ENCODE measurements at places on chromosomes 2 and 18.

DNA sequence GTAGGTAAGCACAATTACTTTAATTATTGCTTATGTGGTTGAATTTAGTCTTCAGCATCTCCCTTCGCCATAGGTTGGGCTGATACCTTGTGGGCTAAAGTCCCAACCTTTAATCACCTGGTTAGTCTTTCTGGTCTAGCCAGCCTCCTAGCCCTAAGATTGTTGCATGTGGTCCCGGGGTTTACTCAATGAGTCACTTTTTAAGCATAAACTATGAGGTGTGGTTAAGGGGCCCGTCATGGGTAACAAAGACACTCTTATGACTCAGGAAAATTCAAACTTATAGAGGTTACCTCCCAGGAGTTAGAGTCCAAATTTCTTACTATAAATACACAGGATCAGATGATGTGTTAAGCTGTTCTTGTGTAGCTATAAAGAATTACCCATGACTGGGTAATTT, 841.6 kb downstream of the TRIB2 start:
- DNase-seq, result no peak

GRCh38 chr2:219205165-219205538, 1.4 kb upstream of the ZFAND2B start:
- DNase-seq, result no peak

DNA sequence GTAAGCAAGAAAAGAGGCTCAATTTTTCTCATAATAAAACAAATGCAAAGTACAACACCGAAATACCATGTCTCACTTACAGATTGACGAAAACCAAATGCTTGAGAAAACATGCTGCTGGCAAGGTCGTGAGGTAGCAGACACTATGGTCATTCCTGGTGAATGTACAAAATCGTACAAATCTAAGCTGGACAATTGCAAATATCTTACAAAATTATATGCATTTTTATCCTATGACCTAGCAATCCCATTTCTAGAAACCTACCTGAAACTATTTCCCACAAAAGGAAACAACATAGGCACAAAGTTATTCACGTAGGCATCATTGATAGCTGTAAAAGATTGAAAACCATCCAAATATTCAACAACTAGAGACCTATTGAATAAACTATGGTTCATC, 54.0 kb downstream of the SCG2 start:
- DNase-seq, result no peak

DNA sequence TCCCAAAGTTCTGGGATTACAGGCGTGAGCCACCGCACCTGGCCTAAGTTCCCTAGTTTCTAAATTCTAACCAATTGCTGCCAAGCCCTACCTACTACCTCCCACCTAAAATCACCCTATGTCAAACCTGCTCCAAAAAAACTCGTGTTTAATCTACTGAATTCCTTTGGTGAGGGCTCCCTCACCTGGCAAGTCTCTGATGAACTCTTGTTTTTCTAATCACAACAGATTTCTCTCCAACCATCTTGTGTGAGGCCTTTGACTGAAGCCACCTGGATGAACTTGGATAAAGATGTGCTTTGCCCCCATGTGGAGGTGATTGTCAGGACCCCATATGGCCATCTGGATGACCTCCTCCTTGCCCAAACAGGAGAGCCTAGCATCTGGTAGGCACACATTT, 17.4 kb upstream of the SLC35G4 start:
- no peak for DNase-seq

DNA sequence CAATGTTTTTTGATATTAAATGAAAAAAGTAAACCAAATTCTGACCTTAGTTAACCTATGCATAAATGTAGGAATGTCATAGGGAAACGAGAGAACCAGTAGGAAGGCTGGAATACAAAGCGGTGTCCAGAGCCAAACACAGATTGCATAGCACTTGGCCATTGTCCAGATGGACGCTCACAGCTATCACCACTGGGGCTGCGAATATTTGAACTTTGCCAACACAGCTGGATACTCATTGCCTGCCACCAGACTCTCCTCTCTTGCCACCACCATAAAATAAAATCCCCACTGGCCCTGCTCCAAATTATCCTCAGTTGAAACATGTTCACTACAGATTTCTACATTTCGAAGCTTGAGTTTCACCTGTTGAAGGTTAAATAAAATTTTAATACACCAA, 159.3 kb upstream of the GULP1 start:
- DNase-seq, result no peak

DNA sequence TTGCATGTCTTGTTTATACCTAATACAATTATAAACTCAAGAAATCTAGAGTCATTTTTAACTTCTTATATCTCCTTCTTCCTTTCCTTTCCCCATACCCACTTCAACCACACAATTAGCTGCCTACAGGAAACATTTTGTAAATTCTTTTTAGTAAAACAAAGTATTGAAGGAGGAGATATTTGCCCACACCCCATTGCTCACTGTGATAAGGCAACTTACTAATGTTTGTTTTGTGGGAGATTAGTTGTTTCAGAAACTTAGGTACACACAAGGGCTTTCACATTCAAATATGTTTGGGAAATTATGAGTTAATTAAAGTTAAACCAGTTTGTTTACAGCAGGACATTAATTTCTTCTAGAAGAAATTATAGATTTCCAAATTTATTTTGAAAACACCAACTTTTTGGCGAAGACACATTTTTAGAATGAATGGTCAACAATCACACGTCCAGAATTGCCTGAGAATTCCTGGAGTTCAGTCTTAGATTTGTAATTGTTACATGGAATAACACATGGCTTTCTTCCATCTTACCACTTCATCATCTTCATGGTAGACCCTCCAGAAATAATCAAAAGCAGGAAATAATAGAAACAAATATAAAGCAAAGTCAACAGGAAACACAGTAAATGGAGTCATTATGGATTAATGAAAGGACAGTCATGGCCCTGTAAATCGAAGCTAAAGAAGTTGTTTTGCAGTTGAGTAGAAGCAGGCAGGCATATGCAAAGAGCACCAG, 62.5 kb upstream of the RAB27B start:
- DNase-seq, result no peak

DNA sequence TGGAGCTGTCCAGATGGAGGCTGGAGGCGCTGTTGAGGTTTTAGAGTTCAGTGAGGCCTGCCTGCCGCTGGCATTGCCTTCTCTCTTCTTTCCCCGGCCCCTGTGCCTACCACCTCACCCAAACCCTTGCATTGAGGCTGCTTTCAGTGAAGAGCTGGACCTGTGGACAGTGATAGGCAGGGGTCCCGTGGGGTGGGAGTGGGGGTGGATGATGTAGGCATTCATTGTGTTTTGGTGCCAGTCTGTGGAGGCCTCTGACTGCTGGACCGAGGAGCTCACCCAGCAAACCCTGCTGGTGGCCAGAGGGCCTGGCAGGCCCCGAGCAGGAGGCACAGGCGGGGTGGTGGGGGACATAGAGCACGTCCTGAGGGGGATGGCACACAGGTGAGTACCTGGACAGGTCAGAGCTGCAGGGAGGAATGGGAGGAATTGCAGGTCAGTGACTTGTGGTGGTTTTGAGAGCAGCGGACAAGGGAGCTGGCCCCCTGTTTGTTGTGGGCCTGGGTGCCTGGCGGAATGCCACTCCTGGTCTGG, 35.6 kb downstream of the NGEF start:
- DNase-seq, result no peak

- no peak for DNase-seq
Observed at GRCh38 chr2:7111626-7112025, 194.4 kb downstream of the RNF144A start.

DNA sequence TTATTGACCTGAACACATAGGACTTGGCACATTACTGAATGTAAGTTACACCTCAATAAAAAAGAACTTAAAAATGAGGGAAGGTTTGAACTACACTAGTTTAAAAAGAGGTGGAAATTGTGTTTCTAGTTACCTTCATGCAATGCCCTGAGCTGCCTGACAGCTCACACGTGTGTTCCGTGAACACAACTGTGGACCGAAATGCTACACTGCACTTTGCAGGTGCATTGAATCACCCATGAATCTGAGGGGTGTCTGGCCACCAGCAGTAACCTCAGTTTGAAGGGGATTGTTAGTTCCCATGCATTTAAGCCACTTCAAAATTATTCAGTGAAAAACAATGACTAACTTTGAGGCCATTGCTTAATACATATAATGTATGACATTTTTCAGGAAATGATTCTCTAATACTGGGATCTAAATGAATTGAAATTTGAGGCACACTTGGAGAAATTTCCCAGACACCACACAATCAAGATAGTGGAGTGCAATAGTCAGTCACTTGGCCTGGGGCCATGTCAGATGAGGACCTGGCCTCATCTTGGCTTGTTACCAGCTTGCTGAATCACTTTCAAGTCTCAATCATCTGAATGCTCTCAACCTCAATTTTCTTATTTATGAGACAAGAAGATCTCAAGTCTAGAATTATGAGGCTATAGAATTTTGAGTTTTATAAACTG, 59.3 kb downstream of the MYL12B start:
- DNase-seq, result no peak

DNA sequence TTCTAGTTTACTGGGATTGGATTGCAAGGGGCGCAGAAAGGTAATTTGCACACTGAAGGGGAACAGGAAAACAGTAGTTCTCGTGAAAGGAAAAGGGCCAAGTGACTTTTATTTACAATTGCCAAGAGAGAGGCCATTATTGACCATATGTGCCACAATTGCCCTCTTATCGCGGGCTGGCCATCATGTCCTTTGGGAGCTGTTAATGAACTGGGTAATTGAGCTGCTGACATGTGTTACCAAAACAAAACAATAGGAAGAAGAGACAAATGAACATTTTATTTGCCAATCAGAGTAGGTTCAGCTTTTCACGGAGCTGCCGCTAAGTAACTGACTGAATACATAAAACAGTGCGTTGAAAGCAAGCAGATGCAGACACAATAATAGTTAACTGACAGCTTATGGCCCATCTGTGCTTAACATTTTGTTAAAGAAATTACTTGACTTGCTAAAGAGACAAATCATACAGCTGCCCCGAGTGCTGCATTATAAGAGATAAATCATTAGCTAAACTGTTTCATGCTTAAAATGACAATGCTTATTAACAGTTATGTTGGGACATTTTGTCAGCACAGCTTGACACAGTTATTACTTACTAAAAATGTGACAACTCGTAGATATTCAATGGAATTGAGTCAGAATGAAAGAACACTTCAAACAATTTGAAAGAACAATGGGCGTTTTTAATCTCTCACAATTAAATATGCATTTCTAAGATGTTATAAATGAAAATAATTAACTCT, 57.5 kb downstream of the PAX3 start:
- DNase-seq, result no peak

- DNase-seq, result no peak
Observed at GRCh38 chr18:27500531-27500930, 315.4 kb upstream of the CHST9 start.

GRCh38 chr2:145669301-145669700, 1149.4 kb upstream of the ZEB2 start:
- no peak for DNase-seq

GRCh38 chr18:12287684-12288402, 20.2 kb upstream of the TUBB6 start:
- DNase-seq, result peak; percentile 27

DNA sequence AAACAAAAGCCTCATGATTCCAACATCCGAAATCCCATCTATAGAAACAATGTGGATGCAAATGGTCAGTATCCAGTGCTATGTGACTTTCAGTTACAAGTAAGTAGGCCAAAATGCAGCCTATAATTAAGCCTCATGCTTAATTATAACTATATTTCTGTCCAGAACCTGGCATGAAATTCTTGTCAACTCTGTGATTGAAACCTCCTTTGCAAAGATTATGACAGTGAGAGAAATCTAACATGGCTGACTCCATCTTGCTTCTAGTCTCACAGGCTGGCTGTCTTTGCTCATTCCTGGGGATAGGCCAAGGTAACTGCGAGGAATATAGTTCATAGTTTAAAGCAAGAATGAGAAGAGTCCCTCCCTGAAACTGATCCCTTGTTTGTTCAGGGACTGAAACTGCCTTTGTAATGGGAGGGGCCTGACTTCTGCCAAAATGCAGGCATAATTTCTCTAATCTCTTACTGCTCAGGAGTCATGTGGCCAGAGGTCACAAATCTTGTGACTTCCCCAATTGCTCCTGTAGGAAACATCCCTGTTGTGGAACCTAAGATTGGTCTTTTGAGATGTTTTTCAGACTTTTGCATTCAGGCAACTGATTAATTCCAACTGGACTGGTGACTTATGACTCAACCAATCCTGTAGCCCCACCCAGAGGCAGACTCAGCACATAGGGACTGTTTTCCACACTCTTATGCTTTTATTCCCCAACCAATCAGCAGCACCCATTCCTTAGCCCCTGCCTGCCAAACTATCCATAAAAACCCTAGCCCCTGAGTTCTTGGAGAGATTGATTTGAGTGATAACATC, 84.5 kb upstream of the TLK1 start:
- no peak for DNase-seq

GRCh38 chr2:1045109-1045508, 94.5 kb downstream of the SNTG2 start:
- no peak for DNase-seq

DNA sequence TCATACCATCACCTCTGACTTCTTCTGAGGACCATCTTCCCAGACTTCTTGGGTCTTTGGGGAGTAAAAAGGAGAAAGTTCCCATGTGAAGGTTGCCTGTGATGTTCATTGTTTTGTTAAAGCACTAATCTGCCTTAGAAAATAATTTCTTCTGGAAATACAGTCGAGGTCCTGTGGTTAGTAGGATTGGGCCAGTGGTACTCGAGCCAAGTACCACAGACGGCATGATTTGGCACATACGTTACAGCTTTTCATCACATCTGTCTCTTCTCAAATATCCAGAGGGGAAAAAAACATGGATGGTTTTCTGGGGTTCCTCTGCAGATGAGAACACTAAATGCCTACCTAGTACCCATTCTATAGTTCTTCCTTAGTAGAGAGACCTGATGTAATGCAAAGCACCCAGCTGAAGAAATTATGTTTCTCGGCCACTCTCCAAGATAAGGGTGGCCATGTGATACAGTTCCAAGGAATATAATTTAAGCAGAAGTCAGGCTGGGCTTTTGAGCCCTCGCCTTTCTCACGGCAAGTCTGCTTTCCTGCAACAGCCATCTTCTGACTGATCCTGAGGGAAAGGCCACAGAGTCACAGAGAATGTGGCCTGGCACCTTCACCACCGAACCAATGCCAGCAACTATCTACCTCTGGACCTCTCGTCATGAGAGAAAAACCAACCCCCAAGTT, 161.0 kb downstream of the RNF152 start:
- no peak for DNase-seq

DNA sequence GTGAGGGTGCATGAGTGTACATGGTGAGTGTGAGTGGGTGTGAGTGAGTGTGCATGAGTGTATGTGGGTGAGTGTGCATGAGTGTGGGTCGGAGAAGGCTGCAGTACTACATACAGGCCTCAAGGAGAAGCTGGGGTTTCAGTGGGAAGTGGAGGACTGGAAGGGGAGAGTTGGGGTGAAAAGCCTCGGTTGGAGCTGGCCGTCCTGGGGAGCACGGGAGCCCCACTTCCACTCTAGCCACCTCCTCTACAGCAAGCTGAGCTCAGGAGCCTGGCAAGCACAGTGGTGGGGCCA, 68.7 kb upstream of the HPCAL1 start:
- no peak for DNase-seq

- DNase-seq, result no peak
Observed at GRCh38 chr18:79479116-79479760, 83.5 kb downstream of the NFATC1 start.

DNA sequence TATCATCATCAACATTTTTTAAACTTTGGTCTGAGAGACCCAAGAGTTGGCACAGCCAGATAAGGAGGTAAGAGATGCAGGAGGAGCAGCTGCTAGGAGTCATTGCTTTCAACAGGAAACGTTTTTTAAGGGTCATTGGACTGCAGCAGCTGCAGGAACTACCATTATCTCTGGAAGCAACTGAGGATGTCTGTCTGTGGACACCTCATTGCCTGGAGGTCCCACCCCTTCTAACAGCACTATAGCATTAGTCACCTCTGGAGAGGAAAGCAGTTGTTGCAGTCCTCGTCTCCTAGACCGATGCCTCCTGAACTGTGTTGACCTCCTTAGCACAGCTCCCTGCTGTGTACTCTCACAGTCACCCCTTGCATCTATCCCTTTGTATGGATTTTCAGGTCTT, 21.5 kb upstream of the FSHR start:
- no peak for DNase-seq
